ENCODE measurements at places on chromosomes 1 and 21. TPM values are rescaled to one million over a fixed set of nuclear protein-coding genes. Genes with fewer than 3 reads are reported as not detected.

GRCh38 chr1:6040444-6040843, 5.2 kb upstream of the KCNAB2 start:
- DNase-seq: no peak

- no peak for DNase-seq
These were observed 63.6 kb upstream of the TNFSF18 start for GRCh38 chr1:173114346-173114745.

DNA sequence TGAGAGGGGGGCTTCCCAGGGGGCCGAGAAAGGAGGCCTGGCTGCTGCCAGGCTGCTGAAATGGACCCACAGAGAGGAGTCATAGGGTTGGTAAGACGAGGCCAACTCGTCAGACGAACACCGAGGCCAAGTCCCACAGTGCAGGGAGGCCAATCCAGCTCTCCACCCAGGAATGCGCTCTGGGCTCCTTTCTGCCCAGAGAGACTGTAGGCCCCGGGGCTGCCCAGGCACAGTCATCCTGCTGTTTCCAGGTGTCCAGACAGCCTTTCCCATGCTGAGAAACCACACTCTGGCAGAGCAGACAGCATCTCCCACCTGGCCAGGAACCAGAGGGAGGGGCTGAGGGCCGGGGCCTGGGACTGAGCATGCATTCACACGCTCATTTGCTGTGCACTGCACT, 26.7 kb upstream of the RSPO1 start:
- no peak for DNase-seq

GRCh38 chr1:21175324-21175669, 1.4 kb downstream of the EIF4G3 start:
- DNase-seq: peak; percentile 70

The CLCA4 gene
- total RNA-seq: not detected

- DNase-seq: peak; percentile 60
These were observed 132.2 kb downstream of the GLUL start for GRCh38 chr1:182259229-182259872.

The MCOLN2 gene
- total RNA-seq: not detected

GRCh38 chr21:45156459-45156858, 82.1 kb downstream of the ADARB1 start:
- no peak for DNase-seq

- no peak for DNase-seq
These were observed 45.1 kb downstream of the TRPM2 start for GRCh38 chr21:44398499-44398898.

DNA sequence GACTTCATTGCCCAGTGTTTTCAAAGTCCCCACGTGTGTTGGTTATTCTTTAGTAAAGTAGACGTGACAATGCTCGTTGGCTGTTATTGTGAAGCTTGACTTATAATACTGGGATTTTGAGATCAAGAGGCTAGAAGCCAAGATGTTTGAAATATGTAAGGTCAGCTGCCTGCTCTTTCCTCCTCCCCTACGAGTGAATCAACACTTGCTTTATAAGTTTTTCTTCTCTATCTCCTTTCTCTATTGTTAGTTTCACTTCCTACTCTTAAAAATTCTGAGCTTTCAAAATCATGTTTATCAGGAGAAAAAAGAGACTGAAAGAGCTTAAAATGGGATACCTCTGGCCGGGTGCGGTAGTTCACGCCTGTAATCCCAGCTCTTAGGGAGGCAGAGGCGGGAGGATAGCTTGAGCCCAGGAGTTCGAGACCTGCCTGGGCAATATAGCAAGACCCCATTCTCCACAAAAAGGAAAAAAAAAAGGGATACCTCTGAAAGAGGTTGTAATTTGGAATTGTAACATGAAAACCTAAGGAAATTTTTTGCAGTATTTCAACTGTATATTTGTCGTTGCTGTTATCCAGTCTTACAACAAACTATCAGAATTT, 72.0 kb downstream of the EPB41 start:
- DNase-seq: peak; percentile 21
